ENCODE measurements at places on chromosomes 7 and 10.
A peak's percentile ranks its signal among the peaks of the same experiment; 100 is the strongest.

- no peak for DNase-seq
Observed at GRCh38 chr7:118368958-118369357, 144.5 kb downstream of the ANKRD7 start.

DNA sequence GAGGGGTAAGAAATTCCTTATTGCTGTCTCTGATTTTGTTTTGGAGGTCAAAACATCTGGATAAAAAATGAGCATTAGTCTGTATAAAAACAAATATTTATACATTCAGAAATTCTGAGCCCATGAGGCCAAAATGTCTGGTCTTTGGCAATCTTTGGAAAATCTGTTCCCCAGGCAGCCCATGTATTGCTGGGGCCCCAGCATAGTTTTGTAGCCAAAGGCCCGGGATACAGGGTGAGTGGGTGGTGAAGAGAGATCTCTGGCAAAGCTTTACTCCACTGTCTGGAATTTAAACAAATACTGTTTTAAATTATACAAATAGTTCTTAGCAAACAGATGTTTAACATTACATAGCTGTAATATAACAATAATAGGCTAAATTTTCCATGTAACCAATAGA is 134.7 kb upstream of the GALNT17 start:
- DNase-seq: no peak

DNA sequence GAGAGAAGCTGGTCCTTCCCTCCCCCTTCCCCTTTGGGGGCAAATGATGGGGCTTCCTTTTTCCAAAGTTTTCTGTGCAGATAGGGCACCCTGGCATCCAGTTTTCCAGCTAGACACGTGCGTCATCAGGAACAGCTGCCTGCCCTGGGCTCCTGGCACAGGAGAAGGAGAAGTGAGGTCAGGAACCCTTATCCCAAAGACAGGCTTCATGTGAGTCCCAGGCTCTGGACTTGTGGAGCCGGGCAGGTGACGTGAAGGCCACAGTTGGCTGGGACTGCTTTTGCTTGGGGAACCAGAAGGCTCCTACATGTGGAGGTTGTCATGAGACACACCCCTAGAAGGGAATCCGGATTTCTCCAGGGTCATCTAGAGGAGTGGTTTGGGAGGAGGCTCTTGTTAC is 66.5 kb downstream of the RBM20 start:
- no peak for DNase-seq

GRCh38 chr10:50431791-50432190 is 180.5 kb upstream of the ASAH2 start:
- DNase-seq: peak; percentile 25

DNA sequence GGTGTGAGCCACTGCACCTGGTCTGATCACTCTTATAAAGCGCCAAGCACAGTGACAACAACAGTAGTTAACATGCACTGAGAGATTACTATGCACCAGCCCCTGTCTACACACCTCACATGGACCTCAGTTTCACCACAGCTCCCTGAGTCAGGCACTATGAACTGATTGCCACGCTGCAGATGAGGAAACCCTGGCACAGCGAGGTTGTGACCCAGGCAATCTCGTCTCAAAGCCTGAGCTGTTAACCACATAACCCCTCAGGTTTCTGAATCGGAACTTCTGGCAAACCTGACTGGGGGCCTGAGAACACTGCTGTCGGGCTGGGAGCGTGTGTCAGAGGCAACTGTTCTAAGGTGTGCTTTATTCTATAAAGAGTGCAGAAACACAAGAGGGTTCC is 150.8 kb downstream of the RNF216 start:
- peak; percentile 69 for DNase-seq

DNA sequence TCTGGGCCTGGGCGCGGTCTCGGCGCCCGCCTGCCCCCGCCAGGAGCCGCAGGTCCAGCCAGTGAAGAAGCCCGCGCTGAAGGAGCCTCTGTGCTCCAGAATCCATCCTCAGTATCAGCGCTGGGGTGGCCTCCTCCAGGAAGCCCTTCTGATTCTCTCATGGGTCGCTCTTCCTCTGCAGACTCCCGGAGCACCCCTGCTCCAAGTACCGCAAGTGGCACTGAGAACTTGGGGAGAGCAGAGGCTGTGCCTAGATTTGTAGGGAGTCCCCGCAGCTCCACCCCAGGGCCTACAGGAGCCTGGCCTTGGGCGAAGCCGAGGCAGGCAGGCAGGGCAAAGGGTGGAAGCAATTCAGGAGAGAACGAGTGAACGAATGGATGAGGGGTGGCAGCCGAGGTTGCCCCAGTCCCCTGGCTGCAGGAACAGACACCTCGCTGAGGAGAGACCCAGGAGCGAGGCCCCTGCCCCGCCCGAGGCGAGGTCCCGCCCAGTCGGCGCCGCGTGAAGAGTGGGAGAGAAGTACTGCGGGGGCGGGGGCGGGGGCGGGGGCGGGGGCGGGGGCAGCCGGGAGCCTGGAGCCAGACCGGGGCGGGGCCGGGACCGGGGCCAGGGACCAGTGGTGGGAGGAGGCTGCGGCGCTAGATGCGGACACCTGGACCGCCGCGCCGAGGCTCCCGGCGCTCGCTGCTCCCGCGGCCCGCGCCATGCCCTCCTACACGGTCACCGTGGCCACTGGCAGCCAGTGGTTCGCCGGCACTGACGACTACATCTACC is at the start of gene ALOX5:
TSS of gene ALOX5 (plus strand) at position 641 of the 774 bp plus-strand sequence. CDS start at position 705, 64 bp downstream.
- peak; percentile 44 for DNase-seq

DNA sequence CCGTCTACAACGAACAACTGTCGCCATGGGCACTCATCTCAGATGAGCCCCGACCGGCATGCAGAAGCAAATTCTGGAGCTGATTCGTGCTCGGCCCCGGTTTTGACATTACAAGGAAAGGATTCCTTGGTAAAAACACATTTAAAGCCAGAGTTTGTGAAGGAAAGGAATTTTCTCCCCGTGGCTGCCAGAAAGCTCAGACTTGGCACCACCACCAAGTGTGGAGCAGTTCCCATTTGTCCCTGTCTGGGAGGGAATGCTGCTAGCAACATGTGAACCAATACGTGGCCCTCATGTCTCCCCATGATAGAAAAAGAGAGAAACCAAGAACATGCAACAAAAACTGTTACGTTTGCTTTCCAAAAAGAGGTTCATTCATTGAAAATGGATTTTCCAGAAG is 55.2 kb upstream of the DDC start:
- DNase-seq: no peak

DNA sequence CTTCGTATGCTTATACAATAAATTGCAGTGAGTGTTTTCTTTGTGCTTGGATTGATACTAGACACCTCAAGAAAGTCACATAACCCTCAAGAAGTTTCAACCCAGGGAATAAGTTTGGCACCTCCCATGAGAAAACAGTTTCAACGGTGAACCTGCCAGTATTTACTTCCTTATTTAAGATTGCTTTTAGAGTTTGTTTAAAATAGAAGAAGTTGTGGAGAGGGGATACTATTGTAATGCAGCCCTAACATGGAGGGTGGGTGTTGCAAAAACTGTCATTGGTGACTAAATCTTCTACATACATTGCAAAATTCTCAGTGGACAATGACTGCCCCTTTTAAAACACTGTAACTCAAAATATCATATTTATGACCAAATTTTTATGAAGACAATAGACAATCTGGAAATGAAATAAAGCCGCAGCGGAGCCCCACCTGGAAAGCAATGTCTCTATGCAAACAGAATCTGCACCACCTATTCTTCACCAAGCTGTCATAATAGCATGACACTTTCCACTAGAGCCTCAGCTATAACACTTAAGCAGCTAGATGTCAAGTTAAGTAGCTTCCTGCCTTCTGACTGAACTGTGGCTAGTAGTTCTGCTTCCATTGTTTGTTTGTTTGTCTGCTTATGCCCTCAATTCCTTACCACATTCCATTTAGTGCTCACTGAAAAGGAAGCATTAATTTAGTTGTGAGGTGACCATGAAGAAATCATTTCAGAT is 98.2 kb downstream of the MDFIC start:
- DNase-seq: no peak

DNA sequence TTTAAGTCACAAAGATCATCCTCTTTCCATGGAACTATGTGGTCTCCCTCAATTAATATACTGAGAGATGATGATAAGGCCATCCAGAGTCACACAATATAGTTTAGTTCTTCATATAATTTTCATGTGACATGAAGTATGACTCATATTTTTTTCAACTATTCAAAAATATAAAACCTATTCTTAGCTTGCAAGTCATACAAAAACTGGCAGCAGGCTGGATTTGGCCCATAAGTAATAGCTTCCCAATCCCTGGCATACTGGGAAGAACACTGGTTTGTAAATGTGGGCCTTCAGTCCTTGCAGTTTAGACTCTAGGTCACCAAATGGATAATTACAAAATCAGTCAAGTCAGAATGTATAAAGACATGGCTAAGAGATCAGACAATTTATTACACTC is 356.6 kb downstream of the PPP1R3A start:
- DNase-seq: no peak

DNA sequence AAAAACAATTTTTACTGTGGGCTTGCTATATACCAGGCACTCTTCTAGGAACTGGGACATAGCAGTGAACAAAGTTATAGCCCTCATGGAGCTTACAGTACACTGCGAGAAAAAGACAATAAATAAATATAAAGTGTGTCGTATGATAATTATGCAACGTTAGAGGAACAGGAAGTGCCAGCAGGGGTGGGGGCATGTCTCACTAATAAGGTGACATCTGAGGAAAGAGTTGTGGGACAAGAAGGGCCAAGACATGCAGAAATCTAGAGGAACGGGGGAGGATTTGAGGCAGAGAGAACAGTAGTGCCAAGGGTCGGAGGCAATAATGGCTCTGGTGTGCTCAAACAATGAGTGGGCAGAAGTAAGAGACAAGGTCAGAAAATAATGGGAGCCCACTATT is 52.8 kb downstream of the LMBR1 start:
- DNase-seq: no peak

GRCh38 chr7:16889851-16890415 is 8.2 kb upstream of the AGR3 start:
- no peak for DNase-seq

GRCh38 chr7:138875794-138876193 is 77.8 kb upstream of the ATP6V0A4 start:
- DNase-seq: peak; percentile 79

DNA sequence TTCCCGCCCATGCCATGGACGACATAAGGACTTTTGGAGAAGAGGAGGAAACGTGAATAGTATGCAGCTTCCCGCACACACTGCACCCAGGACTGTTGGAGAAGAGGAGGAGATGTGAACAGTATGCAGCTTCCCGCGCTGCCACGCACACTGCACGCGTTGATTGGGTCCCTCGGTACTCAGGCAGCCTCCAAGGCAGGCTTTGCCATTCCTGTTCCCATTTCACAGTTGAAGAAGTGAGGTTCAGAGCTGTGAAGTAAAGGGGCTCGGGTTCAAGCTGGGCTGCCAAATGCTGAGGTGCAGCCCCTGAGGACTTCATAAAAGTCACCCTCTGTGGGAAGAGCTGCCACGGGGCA is 147.9 kb upstream of the FAM20C start:
- no peak for DNase-seq

- DNase-seq: peak; percentile 81
Observed at GRCh38 chr7:76020031-76020714, 25.8 kb upstream of the TMEM120A start.

- DNase-seq: peak; percentile 46
Observed at GRCh38 chr7:129824291-129825208, 128.2 kb downstream of the UBE2H start.

DNA sequence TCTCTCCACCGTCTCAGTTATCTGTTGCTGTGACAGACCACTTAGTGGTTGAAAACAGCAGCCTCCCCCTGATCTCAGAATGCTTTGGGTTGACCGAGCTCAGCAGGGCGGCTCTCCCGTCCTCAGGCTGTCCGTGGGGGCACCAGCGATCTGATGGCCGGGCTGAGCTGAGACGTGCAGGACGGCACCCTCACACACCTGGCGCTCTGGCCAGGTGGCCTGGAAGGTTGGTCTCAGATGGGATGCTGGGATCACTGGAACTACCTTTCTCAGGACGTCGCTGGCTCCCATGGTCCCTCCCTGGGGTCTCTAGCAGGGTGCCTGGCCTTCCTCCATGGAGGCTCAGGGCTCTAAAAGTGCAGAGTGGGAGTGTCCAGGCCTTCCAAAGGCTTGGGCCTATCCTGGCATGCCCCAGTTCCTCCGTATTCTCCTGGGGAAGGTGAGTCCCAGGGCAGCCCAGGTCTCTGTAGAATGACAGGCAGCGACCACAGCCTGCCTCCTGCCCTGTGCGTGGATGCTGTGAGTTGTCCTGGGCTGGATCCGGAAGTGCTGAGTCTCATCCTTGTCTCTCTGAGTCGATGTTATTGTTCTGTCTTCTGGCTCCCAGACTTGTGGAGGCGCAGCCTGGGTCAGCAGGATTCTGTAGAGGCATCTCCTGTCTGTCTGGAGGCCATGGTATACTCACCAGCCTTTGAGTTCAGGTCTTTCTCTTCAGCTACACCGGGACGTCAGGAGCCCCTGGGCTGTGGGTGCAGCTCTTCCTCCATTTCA is 12.2 kb upstream of the PWWP2B start:
- no peak for DNase-seq

- DNase-seq: no peak
Observed at GRCh38 chr7:74430961-74431466, 22.7 kb upstream of the GTF2IRD1 start.

GRCh38 chr7:130649004-130649790 is 19.4 kb downstream of the COPG2 start:
- DNase-seq: no peak

DNA sequence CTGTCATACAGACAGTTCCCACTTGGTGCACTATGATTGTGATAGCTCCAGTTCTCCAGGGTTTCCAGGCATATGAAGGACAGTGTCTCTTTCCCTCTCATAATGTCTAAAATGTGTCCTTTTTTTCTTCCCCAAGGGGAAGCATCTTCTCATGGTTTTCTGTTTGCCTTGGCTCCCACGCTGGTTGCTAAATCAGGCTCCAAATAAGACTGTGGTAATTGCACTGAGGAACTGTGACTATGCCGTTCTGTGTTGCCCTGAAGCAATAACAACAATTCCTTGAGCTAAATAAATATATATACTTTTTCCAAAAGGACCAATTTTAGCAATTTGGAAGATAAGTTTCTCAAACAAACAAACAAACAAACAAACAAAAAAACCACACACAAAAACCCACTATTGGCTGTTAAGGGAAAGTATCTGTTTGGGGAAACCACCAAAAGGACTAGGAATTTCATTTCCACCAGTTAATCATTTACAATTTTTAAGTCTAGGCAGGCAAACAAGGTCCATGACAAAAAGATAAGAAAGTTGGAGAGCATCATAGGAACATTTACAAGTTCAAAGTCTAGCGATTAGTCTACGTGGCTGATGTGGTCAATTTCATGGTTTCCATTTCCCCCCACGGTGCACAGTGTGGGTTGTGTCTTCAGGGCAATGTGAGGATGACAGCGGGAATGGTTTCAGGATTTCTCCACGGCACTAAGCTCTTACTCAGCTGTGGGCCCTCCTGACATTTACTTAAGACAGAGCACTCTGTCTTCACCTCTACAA is 62.4 kb downstream of the THNSL1 start:
- DNase-seq: no peak

GRCh38 chr10:14396411-14397048 is 65.8 kb upstream of the FRMD4A start:
- DNase-seq: no peak

All from activated CD4-positive, alpha-beta memory T cell treated with anti-CD3 and anti-CD28 coated beads, Interleukin-2, amount 10 ng/mL, durations not matched to agents 7 days and 5 days (primary cell).